Urinary bladder (tissue), 4 donors: ENCODE measurements at places on chromosomes 13 and 19. TPM values are rescaled to one million over a fixed set of nuclear protein-coding genes. Genes with fewer than 3 reads are reported as not detected.

ZNF549 gene
- 4.6 TPM for polyA plus RNA-seq

PCDH8 gene
- polyA plus RNA-seq, result 0.09 TPM

ZNF433 gene
- polyA plus RNA-seq, result 7.0 TPM

TEX30 gene
- polyA plus RNA-seq, result 8.9 TPM

SERPINE3 gene
- not detected for polyA plus RNA-seq

GNG8 gene
- polyA plus RNA-seq, result not detected

C1QTNF9B gene
- polyA plus RNA-seq, result 0.49 TPM

PNMA8B gene
- polyA plus RNA-seq, result 2.8 TPM

GPR18 gene
- not detected for polyA plus RNA-seq

GGACT gene
- 3.2 TPM for polyA plus RNA-seq

ZNF471 gene
- polyA plus RNA-seq, result 6.8 TPM

FGF22 gene
- polyA plus RNA-seq, result 1.6 TPM
